Gastrocnemius medialis (tissue), 4 donors: ENCODE measurements at places on chromosomes 3 and 15. TPM values are rescaled to one million over a fixed set of nuclear protein-coding genes. Genes with fewer than 3 reads are reported as not detected.

DLL4 gene
- total RNA-seq: 15.7 TPM

OIP5 gene
- 4.8 TPM for total RNA-seq

MCTP2 gene
- total RNA-seq: 0.61 TPM

IL20RB gene
- 0.51 TPM for total RNA-seq

LMAN1L gene
- total RNA-seq: not detected

ANKRD63 gene
- not detected for total RNA-seq

CFAP100 gene
- not detected for total RNA-seq

GPR62 gene
- total RNA-seq: 0.18 TPM

DNA sequence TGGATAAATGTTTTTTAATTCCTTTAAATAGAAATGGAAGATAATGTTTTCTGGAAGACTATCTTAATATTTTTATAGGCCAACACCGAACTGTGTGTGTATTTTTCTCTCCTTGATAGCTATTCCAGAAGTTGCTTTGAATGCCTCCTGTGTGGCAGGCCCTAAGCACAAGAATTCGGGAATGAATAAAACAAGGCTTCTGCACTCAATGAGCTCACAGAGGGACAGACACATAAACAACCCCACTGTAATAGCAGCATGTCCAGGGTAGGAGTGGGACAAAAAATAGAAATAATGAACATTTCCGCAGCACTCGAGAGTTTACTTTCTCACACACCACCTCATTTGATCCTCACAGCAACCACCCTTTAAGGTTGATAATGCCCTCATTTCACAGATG, 18.0 kb downstream of the SRGAP3 start:
- no peak for DNase-seq

DNA sequence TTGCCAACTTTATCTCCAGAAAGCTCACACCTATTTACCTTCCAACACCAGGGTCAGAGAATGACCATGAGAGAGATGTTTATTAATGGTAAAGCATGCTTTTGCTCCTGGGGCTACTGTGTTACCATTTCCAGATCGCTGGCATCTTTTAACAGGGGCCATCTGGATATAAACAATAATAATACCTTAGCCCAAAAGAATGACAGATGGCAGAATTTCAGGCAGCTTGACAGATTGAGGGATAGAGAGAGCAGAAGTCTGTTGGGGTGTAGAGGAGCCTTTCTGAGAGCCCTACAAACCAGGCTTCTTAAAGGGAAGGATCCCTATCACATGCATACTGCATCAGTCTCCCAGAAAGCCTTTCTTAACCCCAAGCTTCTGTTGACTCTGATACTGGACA, 17.7 kb downstream of the RBP1 start:
- no peak for DNase-seq

GRCh38 chr3:55174747-55175146, 246.9 kb upstream of the LRTM1 start:
- no peak for DNase-seq

GRCh38 chr3:107209302-107209990, 167.8 kb upstream of the CCDC54 start:
- no peak for DNase-seq

DNA sequence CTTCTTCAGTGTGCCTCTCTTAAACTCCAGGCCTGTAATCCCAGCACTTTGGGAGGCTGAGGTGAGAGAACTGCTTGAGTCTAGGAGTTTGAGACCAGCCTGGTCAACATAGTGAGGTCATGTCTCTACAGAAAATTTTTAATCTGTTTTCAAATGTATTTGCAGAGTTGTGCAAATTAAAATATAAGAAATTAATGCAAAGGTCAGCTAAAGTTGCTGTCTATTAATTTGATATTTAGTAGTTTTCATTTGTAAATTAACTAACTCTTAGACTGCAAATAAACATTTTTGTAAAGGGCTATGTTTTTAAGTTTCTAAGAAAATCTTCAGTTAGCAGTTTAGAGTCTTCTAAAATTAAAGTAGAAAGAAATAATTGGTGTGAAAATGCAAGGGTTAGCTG, 99.9 kb upstream of the TJP1 start:
- no peak for DNase-seq

- DNase-seq: no peak
Measured at GRCh38 chr3:14783480-14784086, 35.2 kb upstream of the FGD5 start.

DNA sequence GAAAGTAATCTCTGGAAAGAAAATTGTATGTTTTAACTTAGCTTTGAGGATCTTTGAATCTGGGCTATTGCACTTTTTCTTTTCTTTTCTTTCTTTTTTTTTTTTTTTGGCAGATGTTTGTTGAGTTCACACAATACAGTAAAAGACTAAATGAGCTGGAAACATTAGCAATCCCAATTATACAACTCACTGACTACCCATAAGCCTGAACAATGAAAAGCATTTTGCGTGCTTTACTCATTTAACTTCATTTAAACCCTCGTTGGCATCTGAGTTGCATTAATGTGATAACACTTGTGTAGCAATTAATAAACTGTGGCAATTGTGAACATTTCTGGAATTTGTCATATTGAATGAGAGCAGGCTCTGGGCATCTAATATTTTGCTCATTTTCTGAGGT, 269.4 kb upstream of the RBMS3 start:
- no peak for DNase-seq

DNA sequence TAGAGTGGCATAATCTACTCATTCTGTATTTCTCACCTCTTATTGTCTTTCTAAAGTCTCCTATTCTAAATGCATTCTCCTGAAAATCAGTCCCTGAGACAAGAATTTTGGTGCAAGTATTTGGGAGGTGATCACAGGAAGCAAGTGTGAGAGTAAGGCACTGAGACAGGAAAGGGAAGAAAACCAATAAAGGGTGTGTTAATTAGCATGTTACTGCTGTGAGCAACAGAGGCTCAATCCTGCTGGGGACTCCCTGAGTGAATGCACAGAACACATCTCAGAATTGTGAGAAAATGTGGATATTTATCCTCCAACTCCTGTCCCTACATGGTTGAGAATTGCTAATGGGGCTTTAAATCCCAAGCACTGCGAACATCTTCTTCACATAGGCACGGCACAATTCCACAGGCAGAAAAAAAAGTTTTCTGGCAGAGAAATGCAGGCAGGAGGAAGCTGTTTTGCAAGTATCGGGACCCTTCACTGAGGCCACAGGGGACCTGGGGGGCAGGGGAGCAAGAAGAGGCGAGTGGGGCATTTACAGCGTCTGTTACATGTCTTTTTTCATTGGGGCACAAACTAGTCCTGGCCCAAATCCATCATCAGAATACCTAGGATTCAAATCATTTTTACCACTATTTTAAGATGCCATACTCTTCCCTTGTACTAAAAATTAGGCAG, 27.2 kb upstream of the STT3B start:
- DNase-seq: no peak

DNA sequence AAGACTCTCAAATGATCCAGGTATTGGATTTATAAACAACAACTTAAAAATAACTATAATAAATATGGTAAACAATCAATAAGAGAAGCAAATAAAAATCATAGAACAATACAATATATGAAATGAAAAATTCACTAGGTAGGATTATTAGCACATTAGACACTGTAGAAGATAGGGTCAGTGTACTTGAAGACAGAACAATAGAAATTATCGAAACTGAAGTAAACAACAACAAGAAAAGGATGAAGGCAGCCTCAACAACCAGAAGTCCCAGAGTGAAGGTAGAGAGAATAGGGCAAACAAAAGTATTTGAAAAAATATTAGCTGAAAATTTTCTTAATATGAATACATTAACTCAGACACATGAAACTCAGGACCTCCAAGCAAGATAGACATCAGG, 11.9 kb downstream of the IQCB1 start:
- no peak for DNase-seq

- peak; percentile 12 for DNase-seq
Measured at GRCh38 chr3:185330238-185330637, 32.7 kb upstream of the MAP3K13 start.

DNA sequence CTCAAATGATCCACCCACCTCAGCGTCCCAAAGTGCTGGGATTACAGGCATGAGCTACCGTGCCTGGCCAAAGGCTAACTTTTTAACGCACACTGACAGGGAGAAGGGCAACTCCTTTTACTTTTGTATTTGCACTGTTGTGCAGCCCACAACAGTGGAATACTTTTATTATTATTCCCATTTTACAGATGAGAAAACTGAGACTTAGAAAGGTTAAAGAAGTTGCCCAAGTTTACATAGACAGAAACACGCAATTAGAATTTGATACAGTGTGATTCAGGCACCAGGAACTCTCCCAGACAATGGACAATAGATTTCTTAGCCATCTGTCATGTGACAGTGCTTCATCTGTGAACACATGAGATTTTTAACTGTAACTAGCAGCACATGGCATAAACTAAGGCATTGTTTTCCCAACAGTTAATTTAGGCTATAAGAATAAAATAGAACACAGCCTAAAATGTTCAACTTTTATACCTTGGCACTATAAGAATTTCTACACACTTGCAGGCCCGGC, 18.8 kb downstream of the STAG1 start:
- DNase-seq: no peak

- DNase-seq: no peak
Measured at GRCh38 chr3:145531548-145531947, 629.4 kb downstream of the PLOD2 start.

DNA sequence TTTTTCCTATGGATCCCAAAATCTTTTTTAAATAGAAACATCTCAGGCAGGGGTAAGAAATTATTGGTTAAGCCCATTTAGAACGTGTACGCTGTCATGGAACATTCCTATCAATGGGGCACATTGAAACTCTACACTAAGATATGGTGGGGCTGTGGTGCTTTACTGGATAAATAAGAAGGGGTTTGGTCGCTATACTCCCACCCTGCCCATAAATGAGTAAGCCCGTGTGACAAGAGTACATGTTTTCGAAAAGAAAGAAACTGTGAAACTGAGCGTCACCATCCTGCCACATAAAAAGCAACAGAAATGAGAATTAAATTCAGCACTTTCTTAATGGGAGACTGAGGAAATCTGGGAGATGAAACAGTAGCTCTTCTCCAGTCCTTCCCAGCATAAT, 929.7 kb upstream of the CFAP20DC start:
- DNase-seq: no peak

DNA sequence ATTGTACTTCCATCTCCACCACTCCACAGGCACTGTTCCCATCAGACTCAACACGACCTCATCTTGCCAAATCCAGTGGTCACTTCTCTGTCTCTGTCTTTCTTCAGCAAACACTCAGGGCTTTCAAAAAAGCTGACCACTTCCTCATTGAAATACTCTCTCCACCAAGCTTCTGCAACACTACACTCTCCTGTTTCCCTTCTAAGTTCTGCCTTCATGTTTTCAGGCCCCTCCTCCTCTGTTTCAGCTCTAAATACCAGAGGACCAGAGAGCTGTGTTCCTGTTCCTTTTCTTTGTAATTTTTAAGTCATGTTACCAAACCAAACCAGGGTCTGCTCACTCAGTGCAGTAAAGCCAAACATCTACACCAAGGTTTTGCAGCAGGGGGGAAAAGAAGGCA, 33.8 kb upstream of the ACP3 start:
- no peak for DNase-seq

- DNase-seq: no peak
Measured at GRCh38 chr3:188817935-188818269, 353.9 kb upstream of the TPRG1 start.

DNA sequence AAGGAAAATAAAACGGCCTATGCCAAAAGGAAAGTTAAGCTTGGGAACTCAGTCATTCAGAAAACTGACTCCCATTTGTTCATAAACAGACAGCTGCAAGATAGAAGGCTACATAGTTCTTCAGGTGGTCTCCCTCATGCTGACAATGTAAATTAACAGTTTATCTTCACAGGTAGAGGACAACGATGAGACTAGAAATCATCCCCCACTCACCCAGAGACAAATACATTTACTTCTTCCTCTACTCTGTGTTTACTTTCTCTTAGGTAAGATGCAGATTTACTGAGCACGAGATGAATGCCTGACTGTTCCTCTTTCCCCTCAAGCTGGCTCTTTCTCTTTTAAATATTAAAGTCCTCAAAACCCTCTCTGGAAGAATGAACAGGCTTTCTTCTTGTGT, 117.6 kb upstream of the UBP1 start:
- no peak for DNase-seq

GRCh38 chr3:149490260-149490971, 15.9 kb downstream of the TM4SF4 start:
- DNase-seq: no peak
